Activated CD4-positive, alpha-beta T cell treated with anti-CD3 and anti-CD28 coated beads, Interleukin-2, Interleukin-6, amounts not matched to agents 100 ng/mL and 50 ng/mL, durations not matched to agents 16 hours and 8 hours (primary cell): ENCODE measurements at places on chromosomes 5 and 9.

GRCh38 chr5:158874792-158875191 lies 224.9 kb downstream of the EBF1 start:
- DNase-seq = peak; percentile 23

DNA sequence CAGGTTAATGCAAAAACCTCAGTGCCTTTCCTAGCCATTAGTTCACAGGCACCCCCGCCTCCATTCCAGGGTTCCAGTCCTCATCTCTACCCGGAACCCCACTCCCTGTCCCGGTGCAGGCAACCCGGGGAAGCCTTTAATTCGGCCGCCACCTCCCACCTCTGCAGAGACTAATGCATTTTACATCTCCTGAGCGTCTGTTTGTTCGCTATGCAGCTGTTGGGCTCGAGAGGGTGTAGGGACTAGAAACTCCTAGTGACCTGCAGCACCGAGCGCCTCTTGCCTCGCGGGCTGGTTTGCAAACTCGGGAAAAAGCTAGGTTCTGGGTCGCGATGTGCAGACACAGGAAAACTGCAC lies 3.6 kb downstream of the GDNF start:
- no peak for DNase-seq

- no peak for DNase-seq
Observed at GRCh38 chr5:54845567-54845941, 139.8 kb downstream of the ESM1 start.

GRCh38 chr9:122158202-122158601 lies 1.4 kb downstream of the NDUFA8 start:
- peak; percentile 50 for DNase-seq

DNA sequence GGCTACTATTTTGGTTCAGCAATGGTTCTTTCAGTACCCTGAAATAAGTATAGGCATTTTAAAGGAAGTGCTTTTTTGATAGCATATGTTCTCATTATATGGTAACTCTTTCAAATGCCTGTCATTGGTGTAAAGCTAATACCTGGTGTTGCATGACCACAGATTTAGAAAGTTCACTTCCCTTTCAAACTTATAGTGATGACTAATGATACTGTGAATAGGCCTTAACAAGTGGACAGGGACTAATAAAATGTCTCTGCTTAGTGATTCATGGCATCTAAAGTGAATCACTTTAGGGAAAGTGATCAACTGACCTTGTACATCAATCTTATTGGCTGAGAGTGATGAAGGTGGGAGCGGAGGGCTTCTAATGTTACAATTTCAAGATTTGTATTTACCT lies 21.6 kb downstream of the MRPL22 start:
- DNase-seq = no peak

DNA sequence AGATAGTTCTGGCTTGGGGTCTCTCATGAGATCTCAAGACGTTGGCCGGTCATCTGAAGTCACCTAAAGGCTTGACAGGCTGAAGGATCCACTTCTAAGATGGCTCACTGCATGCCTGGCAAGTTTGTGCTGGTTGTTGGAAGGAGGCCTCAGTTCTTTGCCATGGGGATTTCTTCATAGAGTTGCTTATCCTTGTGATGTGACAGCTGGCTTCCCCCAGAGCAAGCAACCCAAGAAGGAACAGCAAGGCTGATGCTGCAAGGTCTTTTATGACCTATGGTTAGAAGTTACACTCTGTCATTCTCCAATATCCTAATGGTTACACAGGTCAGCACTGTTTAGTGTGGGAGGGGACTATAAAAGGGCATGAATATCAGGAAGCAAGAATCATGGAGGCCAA lies 20.7 kb upstream of the GRPEL2 start:
- DNase-seq = no peak

DNA sequence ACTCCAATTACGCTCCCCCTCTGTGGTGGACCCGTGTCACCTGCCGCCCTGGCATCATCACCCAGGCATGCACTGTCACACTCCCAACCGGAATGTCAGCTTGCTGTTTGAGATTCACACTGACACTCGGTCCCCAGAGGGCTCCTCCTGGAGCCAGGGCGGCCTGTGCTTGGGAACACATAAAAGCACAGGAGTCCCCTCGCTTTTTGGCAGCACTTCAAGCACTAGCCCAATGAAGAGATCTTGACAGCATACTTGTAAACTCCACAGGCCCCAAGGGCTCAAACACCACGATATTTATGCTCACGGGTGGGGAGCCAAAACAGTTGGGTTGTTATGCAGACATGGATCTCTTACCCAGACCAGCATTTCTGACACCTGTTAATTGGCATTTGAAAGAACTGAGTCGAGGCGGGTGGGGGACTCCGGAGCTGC lies 90.8 kb upstream of the EGFLAM start:
- DNase-seq = no peak

GRCh38 chr9:2628919-2629318 lies 7.3 kb downstream of the VLDLR start:
- DNase-seq = no peak

DNA sequence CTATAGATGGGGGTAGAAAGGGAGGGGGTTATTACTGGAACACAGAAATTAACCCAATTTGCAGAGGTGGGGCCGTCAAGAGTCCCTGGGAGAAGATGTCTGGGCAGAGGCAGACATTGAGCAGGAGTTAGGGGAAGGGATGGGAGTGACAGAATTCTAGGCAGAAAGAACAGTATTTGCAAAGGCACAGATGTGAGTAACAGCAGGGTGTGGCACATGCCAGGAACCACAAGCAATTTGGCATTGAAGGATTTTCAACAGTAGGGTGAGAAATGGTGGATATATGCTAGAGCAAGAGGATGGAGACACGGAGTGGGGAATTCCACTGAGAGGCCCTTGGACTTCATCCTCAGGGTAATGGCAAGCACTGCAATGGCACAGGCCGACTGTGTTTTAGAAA lies 71.6 kb upstream of the FRRS1L start:
- no peak for DNase-seq

DNA sequence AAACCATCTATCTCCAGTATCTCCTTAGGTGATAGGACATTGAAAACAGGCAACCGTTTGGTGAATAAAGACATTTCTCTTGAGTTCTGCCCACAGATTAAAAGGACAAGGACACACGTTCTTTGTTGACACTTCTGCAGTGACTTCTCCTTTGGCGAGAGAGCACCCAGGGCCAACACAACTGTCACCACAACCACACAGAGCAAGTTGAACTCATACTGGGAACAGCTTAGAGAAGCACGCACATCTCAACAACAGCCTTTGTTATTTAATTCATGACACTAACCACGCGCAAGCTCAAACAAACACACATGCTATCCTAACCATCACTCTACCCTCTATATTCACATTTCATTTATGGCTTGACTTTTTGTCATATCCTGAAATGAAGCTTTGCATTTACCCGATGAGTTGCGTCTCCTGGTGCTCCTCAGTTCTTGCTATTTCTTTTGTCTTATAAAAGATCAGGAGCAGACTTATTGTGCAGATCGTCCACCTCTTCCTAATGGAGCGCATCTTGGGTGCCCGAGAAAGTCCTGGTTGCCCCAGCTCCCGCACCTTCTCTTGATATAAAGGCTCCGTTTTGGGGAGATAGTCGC lies 543 bp downstream of the ST8SIA4 start:
- DNase-seq = peak; percentile 69

- DNase-seq = no peak
Observed at GRCh38 chr9:14011799-14012560, 302.0 kb downstream of the NFIB start.

DNA sequence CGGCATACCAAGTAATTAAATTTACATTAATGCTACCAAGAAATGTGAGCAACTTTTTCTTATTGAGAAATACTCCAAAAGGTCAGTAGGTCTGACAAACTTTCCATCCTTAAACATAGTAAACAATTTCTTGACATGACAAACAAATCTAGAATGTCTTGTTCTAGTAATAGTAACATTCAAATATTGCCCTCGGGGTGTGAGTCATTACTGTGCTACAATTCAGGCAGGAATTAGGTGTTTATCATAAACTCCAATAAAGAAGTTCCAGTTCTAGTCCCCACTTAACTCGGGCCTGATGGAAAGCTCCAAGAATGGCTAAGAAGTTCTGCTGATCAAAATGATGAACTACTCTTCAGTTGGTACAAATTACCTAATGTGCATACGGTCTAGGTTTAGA lies 235.6 kb upstream of the TUSC1 start:
- DNase-seq = no peak

GRCh38 chr9:35102769-35103659 lies at the start of gene STOML2:
Gene STOML2, minus strand, starts transcription at chr9:35103131. Its CDS starts 37 bp downstream, at chr9:35103094.
- DNase-seq = peak; percentile 96

DNA sequence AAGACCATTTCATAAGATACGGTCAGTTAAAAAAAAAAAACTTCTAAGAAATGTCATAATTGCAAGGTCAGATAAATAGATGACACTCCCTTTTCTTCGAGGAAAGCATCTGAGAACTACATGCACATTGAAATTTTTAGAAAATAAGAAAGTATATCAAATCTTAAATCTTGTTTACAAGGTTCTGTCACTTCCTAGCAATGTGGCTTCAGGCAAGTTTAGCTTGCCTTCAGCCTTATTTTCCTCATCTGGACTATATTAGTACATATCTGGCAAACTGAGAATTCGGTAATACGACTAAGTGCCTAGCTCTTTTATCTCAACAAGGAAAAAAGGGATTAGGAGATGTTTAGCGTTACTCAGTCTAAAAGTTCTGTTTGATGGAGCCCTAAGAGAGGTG lies 32.5 kb upstream of the OR2K2 start:
- no peak for DNase-seq
